NK-92 treated with Interleukin-12 subunit alpha and Interleukin-12 subunit beta, amount 100 ng/mL, for 24 hours (cell line): ENCODE measurements at places on chromosomes 11 and 22.

- no peak for DNase-seq
Measured at GRCh38 chr11:81388326-81388725, 1345.3 kb downstream of the FAM181B start.

GRCh38 chr22:39383841-39384625 lies 15.5 kb upstream of the TAB1 start:
- DNase-seq: no peak

GRCh38 chr11:121340032-121340580 lies 47.5 kb downstream of the SC5D start:
- DNase-seq: no peak

- DNase-seq: no peak
Measured at GRCh38 chr11:122093731-122094275, 22.2 kb downstream of the BLID start.

GRCh38 chr22:50704510-50705218 lies 32.0 kb downstream of the SHANK3 start:
- no peak for DNase-seq

DNA sequence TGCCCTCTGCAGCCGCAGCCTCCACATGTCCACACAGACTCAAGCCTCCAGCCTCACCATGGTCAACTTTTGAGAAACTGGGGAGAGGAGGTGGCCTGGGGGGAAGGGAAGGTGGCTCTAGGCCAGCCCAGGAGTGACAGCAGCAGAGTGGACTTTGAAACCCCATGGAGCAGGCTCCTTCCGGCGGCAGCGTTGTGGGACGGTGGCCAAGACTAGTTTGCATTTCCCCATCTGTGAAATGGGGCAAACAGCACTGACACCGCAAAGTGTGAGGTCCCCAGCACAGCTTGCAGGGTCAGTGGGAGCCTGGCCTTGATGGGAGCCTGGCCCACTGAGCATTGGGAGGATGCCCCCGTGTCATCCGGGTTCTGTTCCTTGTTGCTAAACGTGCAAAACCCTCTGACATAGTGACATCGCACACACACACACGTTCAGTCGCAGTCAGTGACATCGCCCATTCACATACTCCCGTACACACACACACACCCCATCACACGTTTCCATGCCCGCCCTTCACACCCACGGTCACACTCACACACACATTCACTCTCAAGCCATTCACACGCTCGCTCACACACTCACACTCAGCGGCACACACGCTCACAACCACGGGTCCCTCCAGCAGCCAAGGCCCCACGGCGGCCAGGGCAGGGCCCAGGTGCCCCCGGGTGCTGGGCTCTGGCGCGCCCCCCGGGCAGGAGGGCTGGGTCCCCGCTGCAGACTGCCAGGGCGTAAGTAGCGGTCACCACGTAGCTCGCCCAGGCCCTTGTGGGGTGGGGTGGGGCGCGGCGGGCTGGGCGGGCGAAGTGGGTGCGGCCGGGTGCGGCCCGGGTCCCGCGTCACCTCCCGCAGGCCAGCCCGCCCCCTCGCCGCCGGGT lies 585 bp downstream of the CYB5R3 start:
- peak; percentile 19 for DNase-seq

DNA sequence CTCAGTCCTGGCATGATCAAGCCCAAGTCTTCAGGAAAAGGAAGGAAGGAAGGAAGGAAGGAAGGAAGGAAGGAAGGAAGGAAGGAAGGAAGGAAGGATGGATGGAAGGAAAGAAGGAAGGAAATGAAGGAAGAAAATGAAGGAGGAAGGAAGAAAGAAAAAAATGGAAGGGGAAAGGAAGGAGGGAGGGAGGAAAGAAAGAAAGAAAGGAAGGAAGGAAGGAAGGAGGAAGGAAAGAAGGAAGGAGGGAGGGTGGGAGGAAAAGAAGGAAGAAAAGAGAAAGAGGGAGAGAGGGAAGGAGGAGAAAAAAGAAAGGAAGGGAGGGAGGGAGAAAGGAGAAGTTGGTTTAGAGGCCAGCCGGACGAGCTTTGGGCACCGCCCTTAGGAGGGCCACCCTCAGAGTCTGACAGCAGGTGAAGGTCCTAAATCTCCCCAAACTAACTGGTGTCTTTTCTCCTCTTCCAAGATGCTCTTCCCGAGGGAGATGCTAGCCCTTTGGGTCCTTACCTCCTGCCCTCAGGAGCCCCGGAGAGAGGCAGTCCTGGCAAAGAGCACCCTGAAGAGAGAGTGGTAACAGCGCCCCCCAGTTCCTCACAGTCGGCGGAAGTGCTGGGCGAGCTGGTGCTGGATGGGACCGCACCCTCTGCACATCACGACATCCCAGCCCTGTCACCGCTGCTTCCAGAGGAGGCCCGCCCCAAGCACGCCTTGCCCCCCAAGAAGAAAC lies 122.8 kb downstream of the SEZ6L start:
- no peak for DNase-seq

DNA sequence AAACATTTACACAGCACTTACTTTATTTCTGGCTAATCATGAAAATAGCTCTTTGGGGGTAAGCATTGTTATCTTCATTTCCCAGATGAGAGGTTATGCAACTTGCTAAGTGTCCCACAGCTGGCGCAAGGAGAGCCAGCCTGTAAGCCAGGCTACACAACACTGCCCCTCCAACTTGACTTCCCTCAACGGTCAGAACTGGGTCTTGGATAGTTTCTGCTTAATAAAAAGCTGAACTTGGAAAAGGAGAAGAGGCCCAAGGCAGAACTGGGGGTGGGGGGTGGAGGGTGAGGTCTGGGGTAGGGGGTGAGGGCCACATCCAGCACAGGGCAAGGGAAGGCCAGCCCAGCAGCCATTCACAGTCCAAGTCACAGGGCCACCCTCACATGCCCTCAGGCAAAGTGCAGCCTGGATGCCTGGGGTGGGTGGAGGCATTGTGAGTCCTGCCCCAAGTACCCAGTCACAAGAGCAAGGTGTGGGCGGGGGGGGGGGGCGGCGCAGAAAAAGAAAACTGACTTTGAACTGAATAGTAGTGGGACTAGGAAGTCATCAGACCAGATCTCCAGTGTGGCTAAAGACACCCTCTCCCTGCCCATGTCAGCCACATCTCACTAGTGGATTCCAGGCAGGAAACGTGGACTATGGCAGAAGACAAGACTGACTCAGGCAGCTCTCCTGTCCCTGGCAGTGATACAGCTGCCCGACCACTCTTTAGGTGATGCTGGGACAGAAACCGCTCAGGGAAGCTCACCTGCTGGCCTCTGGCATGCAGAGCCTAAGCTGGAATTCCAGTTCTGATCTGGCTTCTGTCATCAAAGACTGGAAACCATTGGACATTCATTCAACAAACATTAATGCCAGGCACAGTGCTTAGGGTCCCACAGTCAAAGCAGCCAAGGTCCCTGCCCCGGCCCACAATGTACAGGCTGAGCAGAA lies 52.4 kb downstream of the PACSIN2 start:
- DNase-seq: no peak

- no peak for DNase-seq
Measured at GRCh38 chr22:37112084-37112728, 2.7 kb upstream of the TMPRSS6 start.

- no peak for DNase-seq
Measured at GRCh38 chr22:49235463-49236300, 592.0 kb downstream of the BRD1 start.

GRCh38 chr11:46461461-46461927 lies 69.9 kb upstream of the CHRM4 start:
- no peak for DNase-seq

DNA sequence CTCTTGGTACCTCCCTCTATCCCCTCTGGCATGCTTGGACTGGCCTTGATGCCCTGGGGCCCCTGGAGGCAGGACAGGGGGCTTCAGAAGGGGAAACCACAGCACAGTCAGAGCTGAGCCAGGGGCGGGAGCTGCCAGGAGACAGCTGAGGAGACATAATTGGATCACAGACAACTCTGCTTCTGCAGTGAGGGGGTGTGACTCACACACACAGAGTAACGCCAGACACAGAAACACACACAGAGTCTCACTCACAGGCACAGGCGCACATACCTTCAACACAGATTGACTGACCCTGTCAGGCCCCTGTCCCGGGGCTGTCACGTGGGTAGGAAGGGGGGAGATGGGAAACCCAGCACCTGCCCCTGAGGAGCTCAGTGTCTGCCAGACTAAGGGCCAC lies 20.6 kb downstream of the STARD10 start:
- no peak for DNase-seq

DNA sequence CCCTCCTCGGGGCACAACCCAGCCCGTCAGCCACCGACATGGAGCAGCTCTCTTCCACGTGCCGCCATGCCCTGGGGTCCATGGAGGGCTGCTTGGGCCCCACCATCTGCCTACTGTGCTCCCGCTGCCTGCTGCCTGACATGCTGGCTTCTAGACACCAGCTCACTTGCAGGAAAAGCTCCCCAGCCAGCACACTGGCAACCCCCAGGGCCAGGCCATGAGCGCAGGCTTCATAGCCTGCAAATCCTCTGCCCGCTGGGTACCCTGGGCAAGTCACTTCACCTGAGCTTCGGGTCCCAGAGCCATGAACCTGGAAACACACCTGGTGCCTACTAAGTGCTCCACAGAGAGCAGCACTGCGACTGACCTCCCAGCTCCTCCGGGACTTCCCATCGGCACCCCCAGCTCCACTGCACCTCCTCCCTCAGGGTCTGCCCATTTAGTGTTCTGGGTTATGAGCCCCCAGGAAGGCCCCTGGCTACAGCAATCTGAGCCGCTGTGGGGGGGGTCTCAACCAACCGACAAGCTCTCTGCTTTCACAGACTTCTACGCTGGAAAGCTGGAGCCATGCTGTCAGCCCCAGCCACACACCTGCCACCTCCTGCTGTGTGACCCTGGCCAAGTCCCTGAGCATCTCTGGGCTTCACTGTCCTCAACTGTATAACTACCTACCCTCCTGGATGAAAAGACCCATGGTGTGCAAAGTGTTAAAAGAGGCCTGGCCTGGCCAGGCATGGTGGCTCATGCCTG lies 139.2 kb downstream of the CRYBB2 start:
- DNase-seq: no peak

DNA sequence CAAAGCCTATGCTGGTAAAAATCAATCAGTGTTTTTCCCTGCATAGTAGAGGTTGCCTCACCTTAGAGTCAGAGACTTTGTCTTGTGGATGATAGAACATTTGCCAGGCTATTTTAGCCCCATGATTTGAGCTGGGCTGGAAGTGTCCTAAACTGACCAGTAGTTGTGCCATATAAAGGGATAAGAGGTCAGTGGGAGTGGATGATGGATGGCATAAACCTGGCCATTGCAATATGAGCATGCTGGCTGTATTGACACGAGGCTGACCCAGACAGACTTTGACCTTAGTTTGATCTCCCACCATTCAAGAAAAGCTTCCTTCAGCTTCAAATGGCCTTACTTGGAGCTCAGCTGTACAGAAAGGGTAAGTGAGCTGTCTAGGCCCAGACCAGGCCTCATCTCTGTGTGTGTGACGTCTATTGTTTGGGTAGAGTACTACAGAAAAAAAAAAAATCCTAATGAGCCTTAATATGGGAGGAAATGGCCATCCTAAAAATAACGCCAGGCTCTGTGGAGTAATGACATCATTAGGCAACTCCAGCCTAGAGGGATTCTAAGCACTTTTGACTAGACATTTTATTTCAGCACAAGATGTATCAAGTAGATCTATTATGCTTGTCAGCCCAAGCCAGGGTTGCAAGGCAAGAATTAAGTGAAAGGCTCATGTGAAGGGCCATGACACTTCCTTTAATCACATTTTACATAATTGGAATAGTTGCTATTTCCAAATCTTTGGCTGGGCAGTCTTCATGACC lies 51.3 kb upstream of the CADM1 start:
- DNase-seq: no peak

GRCh38 chr22:35883031-35883620 lies 145.5 kb downstream of the RBFOX2 start:
- DNase-seq: no peak

DNA sequence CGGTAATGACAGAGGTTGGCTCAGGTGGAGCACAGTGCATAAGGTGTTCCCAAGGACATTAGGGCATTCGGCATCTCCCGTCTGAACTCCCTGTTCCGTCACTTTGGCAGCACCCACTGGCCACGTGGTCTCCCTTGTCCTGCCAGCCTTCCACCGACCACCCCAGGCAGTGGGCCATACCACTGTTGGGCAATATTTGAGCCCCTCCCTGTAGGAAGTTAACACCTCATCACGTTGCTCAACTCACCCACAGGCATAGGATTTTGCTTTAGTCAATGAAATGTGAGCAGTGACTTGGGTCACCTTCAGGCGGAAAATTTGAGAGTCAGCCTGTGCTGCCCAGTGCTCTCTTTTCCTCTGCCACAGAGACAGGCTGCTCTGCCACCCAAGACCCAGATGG lies 44.0 kb downstream of the SERPINH1 start:
- DNase-seq: no peak

- no peak for DNase-seq
Measured at GRCh38 chr11:68412593-68413475, 47.7 kb upstream of the PPP6R3 start.

DNA sequence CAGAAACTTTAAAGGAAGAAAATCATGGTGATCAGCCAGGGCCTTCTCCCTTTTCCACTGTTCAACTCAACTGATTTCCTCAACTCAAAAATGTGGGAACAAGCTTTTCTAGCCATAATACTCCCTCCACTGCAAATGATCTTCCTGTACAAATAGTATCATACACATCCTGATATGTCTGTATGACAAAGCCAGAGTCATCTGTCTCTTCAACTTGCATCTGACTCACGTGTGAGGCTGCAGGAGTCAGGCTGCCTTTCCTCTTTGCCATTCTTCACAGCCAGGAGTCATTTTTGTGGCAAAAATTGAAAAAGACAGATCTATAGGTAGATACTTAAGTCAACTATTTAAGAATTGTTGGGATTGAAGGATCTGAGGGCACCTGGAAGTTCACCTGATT lies 13.3 kb downstream of the PATZ1 start:
- no peak for DNase-seq

GRCh38 chr11:47186076-47186699 lies at the start of gene PACSIN3:
Gene PACSIN3, minus strand, starts transcription at chr11:47186434. Its CDS starts 3,707 bp downstream, at chr11:47182727.
- DNase-seq: no peak

- DNase-seq: no peak
Measured at GRCh38 chr11:85359859-85360258, 267.3 kb downstream of the DLG2 start.

DNA sequence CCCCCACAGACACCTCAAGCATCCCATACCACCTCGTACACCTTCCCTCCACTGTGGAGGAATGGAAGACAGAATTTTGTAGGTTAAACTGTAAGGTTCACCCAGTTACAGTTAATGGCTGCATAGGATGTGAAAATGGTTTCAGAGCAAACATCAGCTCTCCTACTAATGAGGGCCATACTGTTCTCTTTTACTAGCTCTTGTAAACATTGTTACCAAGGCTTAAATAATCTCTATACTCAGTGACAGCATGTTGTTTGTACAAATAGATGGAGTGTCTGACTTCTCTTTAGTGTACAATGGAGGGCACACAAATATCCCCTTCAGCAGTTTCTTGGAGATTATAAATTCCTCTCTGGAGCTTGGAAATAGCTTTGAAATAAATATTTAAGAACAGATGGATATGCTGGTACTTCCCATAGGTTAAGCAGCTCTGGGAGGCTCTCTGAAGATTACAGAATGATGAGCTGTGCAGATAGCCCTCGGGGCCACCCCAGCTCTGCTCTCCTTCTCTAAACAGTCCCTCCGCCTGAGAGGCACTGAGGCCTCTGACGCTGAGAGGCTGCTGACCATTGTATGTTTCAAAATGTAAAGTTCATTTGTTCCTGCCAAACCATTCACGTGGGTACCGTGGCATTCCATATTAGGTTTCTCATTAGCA lies 25.7 kb downstream of the TTC12 start:
- DNase-seq: no peak
